ENCODE measurements at places on chromosomes 4 and X.

DNA sequence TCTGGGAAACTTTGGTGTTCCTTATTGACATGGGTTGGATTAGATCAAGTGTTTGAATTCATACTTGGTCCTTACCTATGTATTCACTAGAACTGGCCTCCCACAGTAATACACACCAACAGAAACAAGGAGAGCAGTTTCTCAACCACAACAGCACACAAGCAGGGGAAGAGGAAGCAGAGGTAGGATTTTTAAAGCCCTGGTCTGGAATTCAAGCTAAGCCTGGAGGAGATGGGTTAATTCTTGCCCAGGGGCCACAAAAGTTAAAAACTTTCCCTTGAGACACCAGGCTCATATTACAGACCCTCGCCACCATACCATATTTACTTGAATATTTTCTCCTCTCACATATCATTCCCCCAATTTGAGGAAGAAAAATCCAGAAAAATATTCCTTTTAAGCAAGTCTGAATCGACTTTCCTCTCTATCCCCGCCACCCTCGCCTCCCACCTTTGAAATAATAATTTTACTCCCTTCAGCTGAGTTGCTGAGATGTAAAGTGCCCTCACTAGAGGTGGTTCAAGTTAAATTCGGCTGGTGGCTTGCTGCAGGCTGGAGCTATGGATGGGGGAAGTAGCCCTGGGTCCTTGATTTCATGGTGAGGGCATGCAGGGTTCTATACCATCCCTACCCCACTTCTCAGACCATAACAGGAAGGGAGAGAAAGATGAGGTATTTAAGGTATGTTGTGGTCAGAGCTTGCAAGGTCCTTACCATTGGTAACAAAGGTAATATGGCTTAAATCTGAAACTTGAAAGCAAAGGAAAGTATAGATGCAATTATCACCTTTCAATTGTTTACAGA lies 440.2 kb downstream of the INPP4B start:
- DNase-seq: peak; percentile 44

- DNase-seq: no peak
Measured at GRCh38 chr4:48635310-48635709, 144.8 kb downstream of the FRYL start.

GRCh38 chr4:1126506-1126905 lies 13.1 kb upstream of the RNF212 start:
- DNase-seq: no peak

DNA sequence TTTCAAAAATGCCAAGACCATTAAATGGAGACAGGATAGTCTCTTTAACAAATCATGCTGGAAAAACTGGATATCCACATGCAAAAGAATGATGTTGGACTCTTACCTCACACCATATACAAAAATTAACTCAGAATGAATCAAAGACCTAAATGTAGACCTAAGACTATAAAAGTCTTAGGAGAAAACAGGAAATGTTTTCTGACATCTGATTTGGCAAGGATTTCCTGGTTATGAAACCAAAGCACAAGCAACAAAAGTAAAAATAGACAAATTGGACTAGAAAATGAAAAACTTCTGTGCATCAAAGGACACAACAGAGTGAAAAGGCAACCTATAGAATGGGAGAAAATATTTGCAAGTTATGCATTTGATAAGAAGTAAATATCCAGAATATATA lies 37.6 kb downstream of the ARFIP1 start:
- no peak for DNase-seq

DNA sequence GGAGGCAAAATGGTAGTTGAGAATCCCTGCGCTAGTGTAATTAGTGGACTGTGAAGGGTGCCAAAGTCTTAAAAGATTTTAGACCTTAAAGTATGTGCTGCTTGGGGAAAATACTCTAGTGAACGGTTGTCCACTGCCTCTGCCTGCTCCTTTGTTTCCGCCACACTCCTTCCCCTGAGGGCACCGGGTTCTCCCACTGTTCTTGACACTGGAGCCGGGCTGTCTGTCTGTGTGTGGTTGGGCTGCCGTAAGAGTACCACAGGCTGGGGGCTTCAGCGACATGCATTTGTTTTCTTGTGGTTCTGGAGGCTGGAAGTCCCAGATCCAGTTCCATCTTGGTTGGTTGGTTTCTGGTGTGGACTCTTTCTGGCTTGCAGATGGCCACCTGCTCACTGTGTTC lies 76.2 kb downstream of the CLDN34 start:
- no peak for DNase-seq

Data from left hindlimb (tissue), 1 donor.